ENCODE measurements at places on chromosomes 13 and 19. TPM values are rescaled to one million over a fixed set of nuclear protein-coding genes. Genes with fewer than 3 reads are reported as not detected.

The LSM4 gene
- 116 TPM for total RNA-seq

The CATSPERD gene
- total RNA-seq, result not detected

The FXYD3 gene
- 3.8 TPM for total RNA-seq

- peaks cover 86% of the 10 kb centered on the region for H3K4me1 ChIP-seq
- H3K27ac ChIP-seq, result peak overlapping the region; percentile 99
- H3K4me3 ChIP-seq, result no peak overlapping the region
- H3K27me3 ChIP-seq, result no peaks in the 10 kb centered on the region
- no peak for DNase-seq
Observed at GRCh38 chr19:3695986-3696659, 4.1 kb downstream of the PIP5K1C start.

DNA sequence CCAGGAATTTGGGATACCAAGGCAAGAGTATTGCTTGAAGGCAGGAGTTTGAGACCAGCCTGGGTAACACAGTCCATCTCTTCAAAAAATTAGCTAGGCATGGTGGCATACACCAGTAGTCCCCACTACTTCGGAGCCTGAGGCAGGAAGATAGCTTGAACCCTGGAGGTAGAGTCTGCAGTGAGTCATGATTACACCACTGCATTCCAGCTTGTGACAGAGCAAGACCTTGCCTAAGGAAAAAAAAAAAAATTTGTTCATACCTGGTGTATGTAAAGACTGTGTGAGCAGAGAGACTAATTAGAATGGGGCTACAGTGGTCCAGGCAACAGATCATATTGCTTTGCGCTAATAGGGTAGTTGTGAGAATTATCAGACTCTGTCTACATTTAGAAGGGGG lies 778.3 kb upstream of the PCDH20 start:
- H3K27me3 ChIP-seq, result no peaks in the 10 kb centered on the region
- H3K27ac ChIP-seq, result no peak overlapping the region
- H3K36me3 ChIP-seq, result no peaks in the 10 kb centered on the region
- no peaks in the 10 kb centered on the region for H3K4me1 ChIP-seq

GRCh38 chr19:51921949-51922348 lies 5.3 kb upstream of the ZNF613 start:
- H3K4me1 ChIP-seq, result no peaks in the 10 kb centered on the region
- no peak for DNase-seq
- H3K4me3 ChIP-seq, result no peak overlapping the region
- H3K27ac ChIP-seq, result no peak overlapping the region
- no peaks in the 10 kb centered on the region for H3K27me3 ChIP-seq

DNA sequence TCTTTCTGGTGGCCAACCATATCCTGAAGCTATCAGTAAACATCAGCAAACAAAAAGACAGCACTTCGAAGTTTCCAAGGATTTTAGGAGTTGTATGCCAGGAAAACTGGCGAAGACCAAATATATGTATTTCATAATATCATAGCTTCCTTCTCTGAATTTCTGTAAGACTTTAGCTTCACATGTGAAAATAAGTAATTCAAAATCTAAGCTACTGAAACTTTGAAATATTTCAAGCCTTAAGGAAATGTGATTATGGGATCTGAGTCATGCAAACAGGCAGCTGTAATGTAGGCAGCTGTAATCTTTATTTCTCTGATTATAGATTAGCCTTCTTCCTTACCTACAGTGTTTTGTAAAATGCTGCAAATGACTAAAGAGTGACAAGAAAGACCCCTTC lies 70.7 kb upstream of the ANKRD10 start:
- H3K27ac ChIP-seq, result no peak overlapping the region
- H3K27me3 ChIP-seq, result no peaks in the 10 kb centered on the region
- no peaks in the 10 kb centered on the region for H3K36me3 ChIP-seq
- no peak for DNase-seq
- no peak overlapping the region for H3K4me3 ChIP-seq
- no peaks in the 10 kb centered on the region for H3K4me1 ChIP-seq

DNA sequence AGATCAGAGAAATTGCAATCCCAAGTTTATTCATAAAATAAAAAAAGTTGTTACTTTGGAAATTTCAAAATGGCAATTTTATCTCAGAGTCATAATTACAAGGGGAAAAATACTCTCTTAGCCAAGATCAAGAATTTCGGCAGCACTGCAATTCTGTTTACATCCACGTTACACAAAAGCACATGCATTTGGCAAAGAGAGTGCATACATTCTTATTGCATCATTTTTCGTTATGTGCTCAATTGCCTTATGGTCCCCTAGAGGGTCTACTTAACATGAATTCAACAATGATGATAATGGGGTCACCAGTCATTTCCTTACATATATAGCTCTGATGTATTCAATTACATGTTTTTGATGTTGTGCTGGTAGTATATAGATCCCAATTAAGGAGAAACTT lies 498.0 kb downstream of the DIAPH3 start:
- no peaks in the 10 kb centered on the region for H3K27me3 ChIP-seq
- H3K27ac ChIP-seq, result no peak overlapping the region
- H3K4me3 ChIP-seq, result no peak overlapping the region
- peaks cover 9% of the 10 kb centered on the region for H3K4me1 ChIP-seq

GRCh38 chr19:34082289-34083077 lies 89.8 kb upstream of the LSM14A start:
- no peak overlapping the region for H3K4me3 ChIP-seq
- H3K27me3 ChIP-seq, result no peaks in the 10 kb centered on the region
- no peaks in the 10 kb centered on the region for H3K4me1 ChIP-seq
- H3K36me3 ChIP-seq, result no peaks in the 10 kb centered on the region
- no peak for DNase-seq

DNA sequence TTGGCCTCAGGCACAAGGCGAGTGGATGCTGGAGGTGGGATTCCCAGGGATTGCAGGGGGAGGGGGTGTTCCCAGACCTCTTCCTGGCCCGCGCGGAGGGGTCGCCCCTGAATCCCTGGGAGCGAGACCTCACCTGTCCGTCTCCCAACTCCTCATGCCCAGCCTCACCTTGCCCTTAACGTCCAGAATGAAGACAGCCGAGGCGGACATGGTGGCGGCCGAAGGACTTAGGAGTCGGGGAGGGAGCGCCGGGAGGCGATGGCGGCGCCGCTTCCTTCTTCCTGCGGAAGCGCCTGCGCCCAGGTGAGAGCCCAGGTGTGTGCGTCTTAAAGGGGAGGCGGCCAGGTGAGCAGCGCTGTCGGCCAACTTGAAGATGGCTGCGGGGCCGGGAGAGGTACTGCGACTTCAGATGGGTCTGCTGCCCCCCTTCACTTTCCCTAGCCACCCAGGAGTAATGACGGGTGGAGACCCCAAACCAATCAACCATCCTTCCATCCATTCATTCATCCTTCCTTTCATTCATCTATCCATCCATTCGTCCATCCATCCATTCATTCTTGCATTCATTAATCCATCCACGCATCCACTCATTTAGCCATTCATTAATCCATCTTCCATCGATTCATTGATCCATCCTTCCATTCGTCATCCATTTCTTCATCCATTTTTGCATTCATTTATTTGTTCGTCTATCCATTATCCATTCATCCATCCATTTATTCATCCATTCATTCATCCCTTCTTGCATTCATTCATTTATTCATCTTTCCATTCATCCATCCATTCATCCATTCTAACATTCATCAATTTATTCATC lies at the start of gene AP1M2:
AP1M2 (minus strand) TSS at position 291 of the 817 bp plus-strand sequence; CDS start at position 210, 81 bp downstream.
- no peak within 1 kb of the TSS for H3K4me3 ChIP-seq
- DNase-seq, result no peak
- H3K27me3 ChIP-seq, result no peaks in the 10 kb centered on the region
- no peaks in the 10 kb centered on the region for H3K4me1 ChIP-seq

DNA sequence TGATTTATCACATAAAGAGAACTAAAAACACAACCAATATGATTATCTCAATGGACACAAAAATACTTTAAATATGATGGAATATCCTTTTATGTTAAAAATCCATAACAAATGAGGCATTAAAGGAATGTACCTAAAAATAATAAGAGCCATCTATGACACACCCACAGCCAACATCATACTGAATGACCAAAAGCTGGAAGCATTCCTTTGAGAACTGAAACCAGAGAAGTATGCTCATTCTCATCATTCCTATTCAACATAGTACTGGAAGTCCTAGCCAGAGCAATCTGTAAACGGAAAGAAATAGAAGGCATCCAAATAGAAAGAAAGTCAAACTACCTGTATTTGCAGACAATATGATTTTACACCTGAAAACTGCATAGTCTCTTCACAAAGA lies 671.0 kb downstream of the SLITRK1 start:
- H3K4me1 ChIP-seq, result no peaks in the 10 kb centered on the region
- no peaks in the 10 kb centered on the region for H3K27me3 ChIP-seq
- no peak overlapping the region for H3K27ac ChIP-seq
- no peaks in the 10 kb centered on the region for H3K36me3 ChIP-seq
